SK-MEL-5 (cell line): ENCODE measurements at places on chromosomes 1 and 21. TPM values are rescaled to one million over a fixed set of nuclear protein-coding genes. Genes with fewer than 3 reads are reported as not detected.

DNA sequence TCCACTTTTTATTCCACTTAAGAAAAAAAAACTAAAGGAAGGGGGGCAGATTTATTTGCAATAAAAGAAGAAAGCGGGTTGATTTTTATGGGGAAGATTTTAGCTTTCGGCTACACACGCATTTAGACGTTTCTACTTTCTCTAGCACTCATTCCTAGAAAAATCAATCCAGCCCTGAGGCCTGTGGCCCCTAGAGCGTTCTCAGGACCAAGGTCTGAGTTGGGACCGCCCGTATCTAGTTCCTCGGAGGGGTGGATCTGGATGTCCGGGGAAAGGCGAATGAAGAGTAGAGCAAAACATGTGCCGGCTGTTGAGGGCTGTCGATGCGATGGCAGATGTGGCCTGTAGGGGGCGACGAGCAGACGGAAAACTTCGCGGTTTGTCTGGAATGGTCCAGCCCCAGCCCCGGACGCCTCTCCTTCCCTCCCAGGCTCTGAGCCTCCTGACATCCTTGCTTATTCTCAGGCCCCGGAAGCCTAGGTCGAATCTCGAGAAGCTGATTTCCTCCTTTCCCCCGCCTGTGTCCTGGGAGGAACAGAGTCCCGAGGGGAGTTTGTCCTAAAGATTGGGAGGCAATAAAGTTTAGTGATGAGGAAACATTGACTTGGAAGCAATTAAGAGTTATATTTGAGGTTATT, 5.2 kb downstream of the FOXD3 start:
- DNase-seq = peak; percentile 62

DNA sequence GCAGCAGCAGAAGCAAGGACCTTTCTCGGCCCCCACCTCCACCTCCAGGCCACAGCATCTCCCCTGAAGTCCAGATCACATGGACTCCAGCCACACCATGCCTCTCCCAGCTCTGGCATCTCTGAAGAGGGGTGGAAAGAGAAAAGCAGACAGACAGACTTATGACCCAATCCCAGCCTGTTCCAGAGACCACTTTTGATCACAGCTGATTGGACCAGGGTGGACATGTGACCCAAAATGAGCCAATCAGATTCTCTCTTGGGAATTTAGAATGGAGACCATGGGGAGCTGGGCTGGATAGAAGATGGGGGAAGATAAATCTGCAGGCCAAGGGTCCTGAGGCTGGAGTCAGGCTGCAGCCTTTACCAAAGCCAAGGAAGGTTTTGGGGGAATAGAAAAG, 16.4 kb downstream of the HTR1D start:
- peak; percentile 32 for DNase-seq

DNA sequence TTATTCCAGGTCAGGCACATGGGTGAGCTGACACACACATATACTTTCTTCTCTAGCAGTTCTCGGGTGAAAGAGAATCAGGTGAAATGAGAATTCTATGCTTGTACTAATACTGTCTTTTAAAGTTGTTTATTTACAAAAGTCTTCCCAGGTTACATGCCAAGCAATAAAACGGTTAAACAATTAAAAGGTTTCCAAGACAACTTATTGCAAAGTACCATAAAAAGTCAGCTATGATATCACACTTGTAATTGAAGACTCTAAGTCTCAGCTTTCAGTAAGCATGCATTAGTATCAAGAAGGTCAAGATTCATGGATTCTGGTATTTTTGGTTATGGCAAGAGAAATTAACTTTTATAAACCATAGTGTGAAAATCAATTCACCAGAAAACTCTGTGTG, 171.4 kb downstream of the PDE4B start:
- DNase-seq = no peak

- no peak for DNase-seq
These were observed 140.7 kb upstream of the SPAG17 start for GRCh38 chr1:118325550-118326225.

The PUSL1 gene
- 9.9 and 15.5 TPM in 2 replicates for total RNA-seq
